Stimulated activated CD4-positive, alpha-beta T cell treated with anti-CD3 and anti-CD28 coated beads, Interleukin-2, amount 100 ng/mL, for 24 hours (primary cell): ENCODE measurements at places on chromosomes 13 and 19.
A peak's percentile ranks its signal among the peaks of the same experiment; 100 is the strongest.

DNA sequence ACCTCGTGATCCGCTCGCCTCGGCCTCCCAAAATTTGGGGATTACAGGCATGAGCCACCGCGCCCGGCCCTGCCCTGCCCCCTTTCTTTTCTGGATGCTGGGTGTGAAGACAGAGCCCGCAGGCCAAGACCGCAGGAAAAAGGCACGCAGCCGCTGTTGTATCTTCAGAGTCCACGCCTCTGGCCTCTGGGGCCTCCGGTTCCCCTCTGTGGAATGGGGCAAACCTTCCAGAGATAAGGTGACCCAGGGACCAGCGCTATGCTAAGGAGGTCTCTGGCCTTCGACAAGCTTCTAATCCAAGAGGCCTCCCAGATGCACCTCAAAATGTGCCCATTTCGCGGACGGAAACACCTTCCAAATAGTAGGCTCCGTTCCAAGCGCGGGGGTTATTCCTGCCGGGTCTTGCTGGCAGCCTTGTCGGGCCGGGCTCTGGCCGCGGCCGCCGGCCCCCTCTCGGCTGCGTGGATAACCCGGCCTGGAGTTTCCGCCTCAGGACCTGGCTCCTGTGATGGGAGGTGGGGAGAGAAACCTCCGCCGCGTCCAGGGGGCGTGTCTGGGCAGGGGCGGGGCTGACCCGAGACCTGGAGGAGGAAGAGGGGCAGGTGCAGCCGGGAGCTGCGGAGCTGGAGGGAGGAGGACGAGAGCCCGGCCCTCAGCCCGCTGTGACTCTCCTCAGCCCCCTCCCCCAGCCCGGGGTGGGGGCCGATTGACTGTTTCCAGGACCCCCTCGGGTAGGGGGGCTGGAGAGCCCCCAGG, 13.1 kb downstream of the TJP3 start:
- peak; percentile 94 for DNase-seq

DNA sequence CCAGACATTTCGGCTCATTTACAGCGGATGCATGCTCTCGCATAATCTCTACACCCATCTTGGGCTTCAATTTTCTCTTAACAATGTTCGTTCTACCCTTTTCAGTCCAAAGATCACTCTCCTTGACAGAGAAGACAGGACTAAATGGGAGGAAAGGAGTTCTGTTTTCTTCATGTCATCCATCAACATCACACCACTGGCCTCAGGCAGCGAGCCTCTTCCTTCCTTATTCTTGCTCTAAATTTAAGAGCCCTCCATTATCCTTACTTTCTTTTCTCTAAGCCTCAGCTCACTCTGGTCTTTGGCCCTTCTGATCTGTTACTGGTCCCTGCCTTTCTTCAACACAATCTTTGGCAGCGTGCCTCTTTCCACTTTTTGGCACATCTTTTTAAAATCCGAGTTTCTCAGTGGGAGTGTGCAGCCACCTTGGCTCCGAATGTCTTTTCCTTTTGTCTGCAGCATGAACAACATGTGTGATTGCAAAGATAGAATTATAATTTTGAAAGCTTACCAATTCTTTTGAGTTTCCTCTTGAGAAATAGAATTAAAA, 98.7 kb downstream of the FAM216B start:
- no peak for DNase-seq

DNA sequence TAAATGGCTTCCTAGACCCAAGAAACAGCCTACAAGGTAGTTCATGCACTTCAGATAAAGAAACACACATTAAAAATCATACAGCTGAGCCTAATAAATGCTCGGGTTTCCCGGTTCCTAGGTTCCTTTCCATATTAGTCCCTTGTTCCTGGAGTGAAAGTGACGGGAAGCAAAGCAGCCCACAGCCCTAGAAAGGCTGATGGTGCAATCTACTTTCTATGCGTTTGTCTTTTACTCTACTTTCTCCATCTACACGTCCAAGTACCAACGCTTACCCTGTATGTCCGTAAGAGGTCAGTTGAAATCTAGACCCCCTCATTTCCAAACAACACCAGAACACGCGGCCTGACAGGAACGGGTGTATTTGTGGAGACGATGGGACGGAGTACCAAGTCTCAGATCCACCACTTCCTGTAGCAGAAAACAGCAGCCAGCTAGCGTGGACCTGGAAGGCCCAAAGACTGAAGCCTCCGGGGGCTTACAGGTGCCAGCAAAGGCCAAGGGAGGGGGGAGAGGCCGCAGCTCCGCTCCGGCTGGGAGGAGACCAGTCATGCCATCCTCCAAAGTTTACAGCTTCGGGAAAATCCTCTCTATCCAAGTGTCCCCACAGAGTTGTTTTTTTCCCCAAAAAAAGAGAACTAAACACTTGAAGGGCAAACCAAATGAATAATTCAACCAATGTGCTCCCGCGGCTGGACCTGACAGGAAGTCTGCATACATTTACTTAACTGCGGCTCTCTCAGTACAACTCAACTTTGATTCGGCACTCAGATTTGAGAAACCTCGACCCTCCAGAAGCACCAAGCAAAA, 34.1 kb downstream of the STK24 start:
- no peak for DNase-seq

- no peak for DNase-seq
Observed at GRCh38 chr19:2952953-2953481, 8.2 kb upstream of the ZNF77 start.

- DNase-seq: no peak
Observed at GRCh38 chr19:15443838-15444237, 5.9 kb downstream of the WIZ start.

DNA sequence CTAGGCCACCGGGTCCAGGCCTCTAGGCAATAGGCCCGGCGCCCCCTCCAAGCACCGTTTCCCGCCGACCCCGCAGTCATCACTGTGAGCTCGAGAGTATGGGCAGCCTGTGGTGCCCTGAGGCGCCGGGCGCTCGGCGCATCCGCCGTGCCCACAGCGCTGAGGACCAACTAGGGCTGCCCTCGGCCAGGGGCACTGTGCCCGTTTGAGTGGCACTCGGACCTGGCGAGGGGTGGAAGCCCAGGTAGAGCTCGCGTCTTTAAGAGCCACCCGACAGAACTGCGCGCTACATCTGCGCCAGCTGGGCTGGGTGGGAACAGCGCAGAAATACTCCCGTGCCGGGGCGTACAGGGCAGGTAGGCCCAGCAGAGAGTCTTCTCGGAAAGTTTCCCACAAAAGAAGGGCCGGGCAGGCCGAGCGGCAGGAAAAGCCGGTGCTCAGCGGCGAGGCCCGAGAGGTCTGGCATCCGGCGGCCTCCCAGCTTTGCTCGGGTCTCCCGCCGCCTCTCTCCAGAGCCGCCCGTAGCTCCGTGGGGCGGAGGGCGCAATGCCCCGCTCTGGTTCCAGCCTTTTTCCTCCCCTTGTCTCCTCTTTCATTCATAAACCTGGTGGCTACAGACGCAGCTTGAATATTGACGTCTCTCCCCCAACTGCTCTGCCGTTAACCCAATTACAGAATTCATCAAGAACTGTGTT, 5.4 kb upstream of the SOX1 start:
- no peak for DNase-seq

- peak; percentile 77 for DNase-seq
Observed at GRCh38 chr13:27359199-27359821, 65.1 kb upstream of the GTF3A start.

DNA sequence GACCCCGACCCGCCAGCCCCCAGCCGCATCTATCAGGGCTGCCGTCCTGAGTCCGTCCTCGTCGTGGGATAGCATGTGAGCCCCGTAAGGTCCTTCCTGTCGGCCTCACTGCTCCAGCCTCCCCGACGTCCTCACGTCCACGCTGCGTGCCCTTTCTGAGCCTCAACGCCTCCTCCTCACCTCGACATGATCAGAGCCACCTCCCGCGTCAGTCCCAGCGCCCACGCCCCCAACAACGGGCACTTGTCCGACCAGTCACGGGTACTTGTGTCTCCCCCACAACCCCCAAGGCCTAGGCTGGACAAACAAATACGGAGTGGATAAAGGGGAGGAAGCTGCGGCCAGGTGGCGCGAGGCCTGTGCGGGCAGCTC, 665 bp downstream of the ZNF497 start:
- peak; percentile 62 for DNase-seq

DNA sequence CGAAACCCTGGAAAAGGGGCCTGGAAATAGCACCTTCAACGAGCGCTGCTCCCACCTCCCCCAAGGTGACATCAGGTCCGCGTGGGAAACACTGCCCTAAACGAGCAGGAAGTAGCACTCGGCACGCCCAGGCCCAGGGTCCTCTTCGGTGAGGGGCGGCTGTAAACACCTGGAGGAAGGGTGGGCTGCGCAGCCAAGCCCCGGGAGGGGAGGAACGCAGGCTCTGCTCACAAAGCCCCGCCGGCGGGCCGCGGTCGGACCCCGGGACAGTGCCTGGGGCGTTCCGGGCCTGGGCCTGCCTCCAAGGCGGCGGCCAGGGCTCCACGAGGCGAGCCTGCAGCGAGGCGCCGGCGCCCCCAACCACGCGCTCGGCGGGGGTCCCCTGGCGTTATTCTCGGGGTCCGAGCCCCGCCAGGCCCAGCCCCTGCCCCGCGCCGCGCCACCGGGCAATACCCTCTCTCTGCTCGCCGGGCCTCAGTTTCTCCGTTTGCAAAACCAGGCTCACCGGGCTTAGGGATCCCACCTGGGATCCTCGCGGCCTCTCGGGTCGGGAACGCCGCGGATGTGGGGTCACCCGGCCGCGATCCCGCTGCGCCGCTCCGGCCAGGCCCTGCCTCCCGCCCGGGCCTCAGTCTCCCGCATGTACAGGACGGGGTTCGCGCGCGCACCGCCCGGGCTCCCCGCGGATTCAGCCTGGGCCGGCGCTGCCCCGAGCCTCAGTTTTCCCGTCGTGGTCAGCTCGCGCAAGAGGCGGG, 630 bp downstream of the RNF126 start:
- DNase-seq: peak; percentile 76

GRCh38 chr19:37969695-37970094, 62.7 kb downstream of the SIPA1L3 start:
- no peak for DNase-seq

- DNase-seq: no peak
Observed at GRCh38 chr19:15829306-15829698, 13.8 kb upstream of the OR10H1 start.

DNA sequence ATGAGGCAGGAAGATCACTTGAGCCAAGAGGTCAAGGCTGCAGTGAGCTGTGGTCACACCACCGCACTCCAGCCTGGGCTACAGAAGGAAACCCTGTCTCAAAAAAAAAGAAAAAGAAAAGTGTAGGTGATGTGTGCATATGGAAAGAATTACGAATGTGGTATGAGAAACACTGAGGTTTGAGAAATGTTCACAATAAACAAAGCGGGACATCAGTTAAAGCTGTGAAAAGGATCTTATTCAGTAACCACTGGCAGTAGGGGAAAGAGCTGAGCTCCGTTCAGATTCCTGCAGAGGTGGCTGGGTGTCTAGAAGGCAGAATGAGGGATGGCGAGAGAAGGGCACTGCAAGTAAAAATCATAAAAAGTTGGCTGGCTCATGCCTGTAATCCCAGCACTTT, 4.1 kb upstream of the IGSF23 start:
- DNase-seq: no peak

- DNase-seq: no peak
Observed at GRCh38 chr13:99916366-99917103, 55.0 kb downstream of the ZIC5 start.

GRCh38 chr19:45876411-45877197, 9.3 kb downstream of the IRF2BP1 start:
- peak; percentile 54 for DNase-seq

DNA sequence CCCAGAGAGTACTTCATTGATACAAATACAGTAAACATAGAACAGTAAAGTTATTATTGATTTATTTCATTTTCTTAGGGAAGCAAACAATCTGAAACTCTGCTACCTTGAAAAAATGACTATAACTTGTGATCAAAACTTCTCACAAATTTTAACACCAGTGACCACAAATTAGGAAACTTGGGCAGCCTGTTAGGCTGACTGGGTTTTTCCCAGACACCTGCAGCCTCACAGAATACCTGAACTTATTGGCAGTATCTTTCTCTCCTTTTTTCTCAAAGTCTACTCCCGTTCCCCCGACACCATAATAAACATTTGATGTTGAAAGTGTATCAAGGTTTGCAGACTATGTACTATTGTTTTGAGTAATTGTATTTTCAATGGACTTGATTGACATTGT, 360.5 kb downstream of the LMO7 start:
- DNase-seq: no peak

GRCh38 chr19:38564981-38565690, 52.6 kb downstream of the MAP4K1 start:
- no peak for DNase-seq

DNA sequence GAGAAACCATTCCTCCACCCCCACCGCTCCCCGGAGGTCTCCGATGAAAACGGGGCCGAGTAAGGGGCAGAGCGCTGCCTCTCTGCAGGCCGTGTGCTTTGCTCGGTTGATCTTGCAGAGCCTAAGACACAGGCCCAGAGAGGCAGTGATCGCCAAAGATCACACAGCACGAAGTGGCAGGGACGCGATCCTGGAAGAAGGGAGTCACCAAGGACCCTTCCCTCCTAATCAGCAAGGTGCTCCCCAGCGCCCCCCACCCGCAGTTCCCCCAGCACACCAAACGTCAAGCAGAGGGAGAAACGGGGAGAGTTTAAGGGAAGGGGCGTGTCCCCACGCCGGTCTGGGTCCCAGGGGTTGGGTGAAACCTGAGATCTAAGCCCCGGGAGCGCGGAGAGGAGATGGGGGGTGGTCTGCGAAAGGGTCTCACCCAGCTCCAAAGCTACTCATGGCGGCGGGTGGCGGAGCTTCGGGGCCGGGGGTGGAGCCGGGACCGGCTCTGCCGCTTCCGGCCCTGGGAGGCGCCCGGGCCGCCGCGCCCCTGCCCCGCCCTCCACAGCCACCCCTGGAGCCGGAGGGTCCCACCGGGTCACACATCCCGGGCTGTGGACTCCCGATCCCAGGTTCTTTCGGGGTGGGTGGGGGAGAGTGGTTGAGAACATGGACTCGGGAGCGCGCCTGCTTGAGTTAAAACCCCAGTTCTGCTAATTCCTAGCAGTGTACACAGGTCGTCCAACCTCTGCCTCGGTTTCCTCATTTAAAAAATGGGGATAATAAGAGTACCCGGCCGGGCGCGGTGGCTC, at the start of gene EML2:
Gene EML2 (minus strand): TSS at position 468 of the 800 bp plus-strand sequence. CDS start 21 bp downstream, at position 447.
- peak; percentile 62 for DNase-seq

- DNase-seq: no peak
Observed at GRCh38 chr13:53885997-53886396, 857.4 kb downstream of the OLFM4 start.

DNA sequence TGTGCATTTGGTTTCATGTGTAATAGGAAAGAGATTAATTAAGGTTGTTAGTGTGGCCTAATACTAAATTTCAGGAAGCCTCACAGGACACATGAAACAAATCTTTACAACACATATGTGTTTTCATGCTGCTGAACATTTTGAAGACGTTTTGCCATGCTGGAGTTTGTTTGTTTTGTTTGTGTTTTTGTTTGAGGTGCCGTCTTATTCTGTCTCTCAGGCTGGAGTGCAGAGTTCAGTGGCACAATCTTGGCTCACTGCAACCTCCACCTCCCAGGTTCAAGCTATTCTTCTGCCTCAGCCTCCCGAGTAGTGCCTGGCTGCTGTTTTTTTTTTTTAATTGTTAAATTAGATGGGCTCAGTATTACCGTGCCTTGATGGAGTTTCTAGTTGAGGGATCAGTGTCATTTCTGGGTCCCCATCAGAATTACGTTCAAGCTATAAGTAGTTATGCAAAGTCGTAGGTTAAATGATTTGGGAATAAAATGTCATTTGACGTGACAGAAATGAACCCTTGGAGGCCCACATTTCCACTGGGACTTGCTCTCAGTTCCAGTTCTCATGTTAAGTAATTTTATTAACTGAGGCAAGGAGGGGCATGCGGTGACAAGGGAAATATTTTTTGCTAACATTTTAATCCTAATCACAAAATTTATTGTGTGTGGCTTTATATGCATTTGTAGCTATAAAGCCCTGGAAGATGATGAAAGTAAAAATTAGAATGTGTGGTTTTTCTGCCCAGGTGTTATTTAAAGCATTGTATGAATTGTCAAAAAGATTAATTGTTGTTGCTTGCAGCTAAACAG, 196.9 kb downstream of the TM9SF2 start:
- DNase-seq: no peak
